B cell (primary cell): ENCODE measurements at places on chromosomes 1 and 21. TPM values are rescaled to one million over a fixed set of nuclear protein-coding genes. Genes with fewer than 3 reads are reported as not detected.
A peak's percentile ranks its signal among the peaks of the same experiment; 100 is the strongest.

DNA sequence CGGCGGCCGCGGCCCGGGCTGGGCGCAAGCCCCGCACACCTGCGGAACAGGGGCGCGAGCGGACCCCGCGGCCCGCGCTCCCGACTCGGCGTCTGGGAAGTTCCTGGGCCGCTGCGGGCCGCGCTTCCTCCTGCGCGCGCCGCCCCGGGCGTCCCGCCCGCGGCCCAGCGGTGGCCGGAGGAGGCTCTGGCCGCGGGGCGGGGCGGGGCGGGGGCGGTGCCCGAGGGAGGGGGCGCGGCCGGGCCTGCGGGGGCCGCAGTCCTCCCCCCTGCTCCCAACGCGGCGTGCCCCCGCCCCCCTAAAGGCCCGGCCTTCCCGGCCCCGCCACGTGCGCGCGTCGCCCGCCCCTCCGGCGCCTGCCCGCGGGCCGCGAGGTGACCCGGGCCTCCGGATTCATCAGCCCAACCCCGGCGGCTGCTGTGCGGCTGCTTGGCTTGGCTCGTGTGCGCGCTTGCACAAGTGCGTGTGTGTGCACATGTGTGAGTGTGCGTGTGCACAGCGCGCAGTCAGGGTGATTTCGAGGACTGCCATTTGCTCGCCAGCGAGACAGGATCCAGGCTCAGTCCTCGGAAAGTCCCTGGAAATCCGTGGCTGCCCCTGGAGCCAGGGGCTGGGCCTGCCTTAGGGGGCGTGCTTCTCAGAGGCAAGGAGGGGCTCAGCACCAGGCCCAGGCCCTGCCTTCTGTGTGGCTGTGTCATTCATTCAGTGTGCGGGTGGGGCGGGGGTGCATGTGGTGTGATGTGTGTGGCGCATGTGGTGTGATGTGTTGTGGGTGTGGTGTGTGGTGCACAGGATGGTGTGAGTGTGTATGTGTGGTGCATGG lies at the start of gene C2CD2:
C2CD2 (minus strand) TSS at position 188 of the 823 bp plus-strand sequence. CDS start 370 bp downstream, outside the sequence.
- peak; percentile 43 for DNase-seq

GRCh38 chr1:7459914-7460313 lies 311.2 kb upstream of the VAMP3 start:
- no peak for DNase-seq

GRCh38 chr1:218718206-218718605 lies 373.1 kb downstream of the TGFB2 start:
- no peak for DNase-seq

Gene HMGB4
- not detected in 2 replicates for total RNA-seq

GRCh38 chr1:232340446-232340845 lies 289.5 kb downstream of the SIPA1L2 start:
- DNase-seq = no peak

Gene PDZK1IP1
- total RNA-seq = not detected in 2 replicates

Gene GSTM1
- total RNA-seq = 28.8 and 30.5 TPM in 2 replicates

GRCh38 chr1:84940481-84940880 lies 47.5 kb upstream of the LPAR3 start:
- no peak for DNase-seq

DNA sequence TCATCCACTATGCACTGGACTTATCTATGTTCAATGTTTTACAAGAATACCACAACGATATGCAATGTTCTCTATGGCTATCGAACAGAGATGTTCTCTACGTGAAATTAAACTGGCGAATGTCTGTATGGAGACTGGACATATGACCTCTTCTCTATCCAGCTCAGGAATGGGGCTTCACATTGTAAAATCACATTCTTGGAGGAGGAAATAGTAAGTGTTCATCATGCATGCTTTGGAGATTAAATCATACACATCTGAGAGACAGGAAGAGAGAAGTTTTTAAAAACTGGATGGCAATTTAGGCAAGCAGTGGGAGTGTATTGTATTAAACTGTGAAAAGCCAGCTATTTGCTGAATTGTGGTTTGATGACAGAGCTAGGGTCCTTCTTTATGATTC lies 47.9 kb upstream of the RGL1 start:
- no peak for DNase-seq

DNA sequence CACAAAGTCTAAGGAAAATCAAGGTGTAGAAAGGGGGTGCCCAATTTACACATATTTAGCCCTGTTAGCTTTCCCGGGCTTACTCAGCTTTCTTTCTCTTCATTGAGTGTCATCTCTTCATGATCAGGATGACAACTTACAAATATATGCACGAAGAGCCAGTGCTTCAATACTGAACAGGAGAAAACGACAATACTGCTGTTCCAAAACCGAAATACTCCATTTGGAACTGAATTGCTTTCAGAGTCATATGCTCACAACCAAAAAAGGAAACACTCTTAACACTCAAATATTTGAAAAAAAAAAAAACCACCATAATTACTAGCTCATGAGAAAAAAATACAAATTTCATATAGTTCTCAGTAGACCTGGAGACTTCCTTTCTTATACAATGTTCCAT lies 272.1 kb upstream of the DUSP10 start:
- no peak for DNase-seq

DNA sequence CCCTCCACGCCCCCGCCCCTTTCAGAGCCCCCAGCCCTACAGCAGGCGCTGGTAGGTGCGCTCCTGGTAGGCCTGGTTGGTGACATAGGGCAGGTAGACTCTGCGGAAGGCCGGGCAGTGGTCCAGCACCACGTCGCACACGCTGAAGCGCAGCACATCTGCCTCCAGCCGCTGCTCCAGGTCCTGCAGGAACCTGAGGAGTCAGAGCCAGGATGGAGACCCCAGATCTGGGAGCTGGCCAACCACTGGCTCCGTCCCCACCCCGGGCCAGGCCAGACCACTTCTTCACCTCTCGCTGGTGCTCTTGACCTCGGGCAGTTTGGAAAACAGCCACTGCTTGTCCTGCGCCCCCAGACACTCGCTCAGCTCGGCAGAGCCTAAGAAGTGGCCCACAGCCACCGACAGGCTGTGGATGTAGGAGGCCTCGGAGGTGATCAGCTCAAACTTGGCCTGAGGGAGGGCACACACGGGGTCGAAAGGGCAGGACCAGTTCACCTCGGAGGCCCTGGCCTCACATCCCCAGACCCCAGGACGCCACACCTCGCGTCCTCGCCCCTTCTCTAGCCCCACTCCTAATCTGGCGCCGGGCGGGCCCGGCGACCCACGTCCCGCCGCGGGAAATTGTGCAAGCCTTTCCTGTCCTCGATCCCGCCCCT lies 6.4 kb downstream of the ARHGEF19 start:
- no peak for DNase-seq

DNA sequence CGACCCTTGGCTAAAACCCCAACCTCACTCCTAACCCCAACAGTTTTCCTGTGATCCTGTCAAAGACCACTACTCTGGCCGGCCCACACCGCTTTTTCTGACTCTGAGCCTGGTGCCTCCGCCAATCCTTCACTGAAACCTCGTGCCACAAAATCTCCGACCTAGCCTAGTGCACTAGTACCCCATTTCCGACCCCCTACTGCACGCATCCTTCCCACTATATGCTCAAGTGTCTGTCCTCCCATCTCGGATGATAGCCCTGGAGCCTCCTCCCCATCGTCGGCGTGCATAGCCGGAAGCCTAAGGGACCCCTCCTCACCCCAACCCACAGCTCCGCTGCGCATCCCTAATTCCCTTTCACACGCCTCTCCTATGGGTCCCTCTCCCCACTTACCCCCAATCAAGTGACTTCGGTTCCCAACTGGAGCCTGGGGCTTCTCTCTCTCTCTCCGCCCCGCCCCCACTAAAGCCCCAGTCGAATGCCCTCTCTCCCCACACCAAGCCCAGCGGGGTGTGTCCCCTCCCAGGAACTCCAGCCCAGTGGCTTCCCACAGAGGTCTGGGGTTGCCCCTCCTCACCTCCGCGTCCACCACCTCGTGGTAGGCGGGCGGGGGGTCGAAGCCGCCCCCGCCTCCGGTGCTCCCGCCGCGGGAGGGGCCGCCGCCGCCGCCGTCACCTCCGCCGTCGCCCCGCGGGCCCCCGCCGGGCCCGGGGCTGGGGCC lies 791 bp downstream of the USP24 start:
- peak; percentile 65 for DNase-seq

GRCh38 chr1:9434247-9435152 lies 104.8 kb upstream of the SLC25A33 start:
- DNase-seq = no peak

Gene TTC39A
- 0.41 TPM in 1 of 2 replicates, not detected in the other for total RNA-seq

DNA sequence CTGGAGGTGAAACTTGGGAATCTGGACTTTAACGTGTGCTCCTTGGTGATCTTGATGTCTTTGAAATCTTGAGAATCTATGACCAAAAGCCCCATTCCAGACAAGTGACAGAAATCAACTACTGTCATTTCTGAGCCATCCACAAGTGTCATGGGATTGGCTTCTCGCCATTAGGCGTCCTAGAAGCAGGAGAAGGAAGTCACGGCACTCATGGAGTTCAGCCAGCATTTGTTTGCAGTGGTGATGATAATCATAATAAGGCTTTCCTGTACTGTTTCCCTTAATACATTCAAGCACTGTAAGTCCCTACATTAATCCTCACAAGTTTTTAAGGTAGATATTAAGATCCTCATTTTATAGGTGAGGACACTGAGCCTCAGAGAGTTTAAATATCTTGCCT lies 11.9 kb downstream of the F5 start:
- no peak for DNase-seq

Gene GUCA2B
- not detected in 2 replicates for total RNA-seq

GRCh38 chr21:15651172-15651571 lies 78.6 kb upstream of the USP25 start:
- DNase-seq = no peak

- no peak for DNase-seq
These were observed 55.3 kb downstream of the DOP1B start for GRCh38 chr21:36211660-36212512.

DNA sequence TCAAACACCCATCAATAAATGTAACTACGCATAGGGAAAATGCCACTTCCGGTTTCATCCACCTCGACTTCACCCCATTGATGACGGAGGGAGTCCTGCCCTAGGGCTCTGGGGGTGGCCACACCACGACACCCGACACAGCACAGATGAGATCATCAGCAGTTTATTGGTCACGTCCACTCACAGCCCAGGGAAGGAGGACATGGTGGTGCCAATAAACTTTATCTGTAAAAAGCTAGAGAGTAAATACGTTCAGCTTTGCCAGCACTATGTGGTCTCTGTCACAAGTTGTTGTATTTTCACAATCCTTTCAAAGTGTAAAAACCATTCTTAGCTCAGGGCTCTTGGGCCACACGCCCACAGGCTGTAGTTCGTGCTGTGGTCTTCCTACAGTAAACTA lies 16.3 kb downstream of the SETD4 start:
- no peak for DNase-seq

GRCh38 chr21:36097427-36098181 lies 27.8 kb downstream of the CBR1 start:
- DNase-seq = no peak

DNA sequence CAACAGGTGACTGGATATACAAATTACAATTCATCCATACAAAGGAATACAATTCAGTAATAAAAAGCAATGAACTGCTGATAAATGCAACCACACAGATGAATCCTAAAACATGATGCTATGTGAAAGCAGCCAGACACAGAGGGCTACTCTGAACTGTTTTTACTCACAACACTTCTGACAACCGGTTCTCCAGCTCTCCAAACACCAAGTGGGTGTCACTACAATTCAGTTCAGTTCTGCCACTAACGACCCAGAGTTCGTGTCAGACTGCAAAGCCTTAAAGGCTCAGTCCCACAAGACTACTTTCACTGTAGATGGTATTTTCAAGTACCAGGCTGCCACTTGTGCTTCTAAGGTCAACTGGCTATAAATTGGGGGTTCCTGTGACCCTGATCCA lies 119.4 kb downstream of the SLC16A1 start:
- no peak for DNase-seq

- no peak for DNase-seq
These were observed 203.0 kb downstream of the TOMM20 start for GRCh38 chr1:234925440-234926263.
